ENCODE measurements at places on chromosomes 1 and 21.

DNA sequence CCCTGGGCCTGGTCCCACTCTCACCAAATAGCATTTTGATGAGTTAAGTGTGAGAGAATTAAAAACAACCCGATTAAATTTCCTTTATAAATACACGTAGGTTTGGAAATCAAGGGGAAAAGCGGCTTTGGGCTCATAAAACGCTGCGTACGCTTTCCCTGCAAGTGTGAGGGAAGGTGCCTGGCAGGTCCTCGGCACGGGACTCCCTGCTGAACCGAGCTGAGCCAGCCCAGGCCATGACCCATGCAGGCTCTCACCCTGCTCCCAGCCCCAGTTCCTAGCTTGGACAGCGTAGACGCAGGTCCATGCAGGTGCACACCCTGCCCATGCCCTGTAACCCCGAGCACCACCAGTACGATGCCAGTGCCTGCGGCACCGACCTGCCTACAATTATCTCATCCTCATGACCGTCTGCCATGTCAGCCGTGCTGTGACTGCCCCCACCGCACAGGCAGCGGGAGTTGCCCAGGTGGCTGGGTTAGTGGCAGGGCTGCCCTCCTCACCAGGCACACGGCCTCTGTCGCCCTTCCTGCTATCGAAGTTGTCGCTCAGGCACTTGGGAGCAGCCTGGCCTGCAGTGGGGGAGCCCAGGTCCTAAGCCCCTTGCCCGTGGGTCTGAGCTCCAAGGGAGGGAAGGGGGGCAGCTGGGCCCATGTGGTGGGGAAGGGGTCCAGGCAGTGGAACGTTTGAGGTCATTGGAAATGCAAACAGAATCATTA is 41.0 kb upstream of the ACTRT2 start:
- no peak for DNase-seq

- DNase-seq = no peak
Observed at GRCh38 chr1:210246447-210246846, 13.9 kb downstream of the SERTAD4 start.

DNA sequence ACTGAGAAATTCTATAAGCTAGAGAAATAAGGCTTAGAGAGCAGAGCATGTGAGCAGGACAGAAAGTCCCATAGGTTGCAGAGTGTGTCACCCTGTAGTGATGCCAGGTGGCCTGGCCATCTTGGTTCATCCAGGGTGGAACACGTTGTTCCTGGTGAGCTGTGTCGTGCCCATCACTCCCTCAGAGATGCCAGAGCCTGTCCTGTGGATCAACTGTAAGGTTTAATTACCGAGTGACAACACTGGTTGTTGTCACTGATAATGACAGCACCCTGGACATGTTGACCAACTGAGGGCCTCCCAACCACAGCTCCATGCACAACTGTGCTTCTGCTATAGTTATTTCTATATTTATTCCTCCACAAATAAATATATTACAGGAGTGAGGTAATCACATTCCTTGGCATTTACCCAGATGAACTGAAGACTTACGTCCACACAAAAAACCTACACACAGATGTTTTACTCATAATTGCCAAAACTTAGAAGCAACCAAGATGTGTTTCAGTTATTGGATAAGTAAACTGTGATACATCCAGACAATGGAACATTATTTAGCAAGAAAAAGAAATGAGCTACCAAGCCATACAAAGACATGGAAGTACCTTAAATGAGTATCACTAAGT is 6.2 kb downstream of the C1orf198 start:
- no peak for DNase-seq

GRCh38 chr1:37486680-37487618 is 12.6 kb downstream of the ZC3H12A start:
- DNase-seq = peak; percentile 78

GRCh38 chr21:31509194-31510017 is 150.1 kb upstream of the SOD1 start:
- peak; percentile 56 for DNase-seq

- no peak for DNase-seq
Observed at GRCh38 chr1:238675221-238675620, 711.1 kb upstream of the CHRM3 start.

- no peak for DNase-seq
Observed at GRCh38 chr1:19109545-19109944, 100.5 kb downstream of the UBR4 start.

DNA sequence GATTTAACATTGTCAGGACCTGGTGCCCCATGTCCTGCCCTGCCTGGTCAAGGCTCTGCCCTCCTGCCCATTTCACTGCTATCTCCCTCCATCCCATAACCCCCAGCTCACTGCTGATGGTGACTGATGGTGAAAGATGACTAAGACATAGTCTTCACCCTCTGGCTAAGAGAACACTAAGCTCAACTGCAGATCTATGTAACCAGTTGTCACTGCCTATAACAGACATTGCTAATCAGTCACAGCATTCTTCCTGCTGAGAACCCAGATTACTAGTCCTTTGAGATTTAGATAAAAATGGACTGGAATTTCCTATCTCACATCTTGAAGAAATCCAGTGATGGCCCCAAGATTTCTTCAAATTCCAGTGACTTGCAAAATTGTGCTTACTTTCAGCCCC is 8.0 kb upstream of the ZNF362 start:
- no peak for DNase-seq

GRCh38 chr1:174445817-174446216 is 1.9 kb upstream of the GPR52 start:
- DNase-seq = no peak

GRCh38 chr1:94036730-94037129 is 84.2 kb downstream of the ABCA4 start:
- no peak for DNase-seq

GRCh38 chr1:36947384-36947783 is 86.9 kb downstream of the GRIK3 start:
- no peak for DNase-seq

GRCh38 chr1:203556047-203556851 is 62.3 kb downstream of the OPTC start:
- no peak for DNase-seq

DNA sequence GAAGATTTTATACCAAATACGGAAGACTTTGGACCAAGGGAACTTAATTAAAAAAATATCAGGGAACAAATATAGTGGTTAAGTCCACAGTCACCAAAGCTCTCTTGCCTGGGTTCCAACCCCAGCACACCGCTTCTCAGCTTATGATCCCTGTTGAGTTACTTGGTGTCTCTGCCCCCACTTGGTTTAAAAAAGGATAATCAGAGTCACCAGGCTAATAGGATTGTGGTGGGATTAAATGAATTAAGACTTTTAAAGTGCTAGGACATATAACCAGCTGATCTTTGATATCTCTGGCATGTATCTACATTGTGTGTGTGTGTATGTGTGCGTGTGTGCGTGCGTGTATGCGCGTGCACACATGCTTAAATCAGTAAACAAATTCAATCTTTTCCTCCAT is 474.7 kb upstream of the DAB1 start:
- no peak for DNase-seq

DNA sequence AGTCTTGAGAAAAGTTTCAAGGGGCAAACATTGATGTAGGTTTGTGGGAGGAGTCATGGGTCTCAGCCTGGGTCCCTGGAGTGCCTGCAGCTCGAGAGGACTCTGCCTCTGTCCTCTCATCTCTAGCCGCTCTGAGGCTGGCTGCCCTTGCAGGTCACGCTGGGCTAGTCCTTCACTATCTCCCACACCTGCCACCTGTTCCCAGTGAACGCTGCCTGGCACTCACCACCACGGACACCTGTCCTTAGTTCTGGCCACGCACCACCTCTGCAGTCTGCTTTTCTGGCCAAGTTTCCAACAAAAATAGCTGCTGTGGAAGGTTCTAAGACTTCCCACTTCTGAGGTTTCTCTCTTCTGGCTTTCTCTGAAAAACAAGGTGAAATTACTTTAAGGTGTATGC is 52.5 kb downstream of the SH3BGR start:
- DNase-seq = no peak

- no peak for DNase-seq
Observed at GRCh38 chr1:197572169-197572568, 203.1 kb downstream of the DENND1B start.

DNA sequence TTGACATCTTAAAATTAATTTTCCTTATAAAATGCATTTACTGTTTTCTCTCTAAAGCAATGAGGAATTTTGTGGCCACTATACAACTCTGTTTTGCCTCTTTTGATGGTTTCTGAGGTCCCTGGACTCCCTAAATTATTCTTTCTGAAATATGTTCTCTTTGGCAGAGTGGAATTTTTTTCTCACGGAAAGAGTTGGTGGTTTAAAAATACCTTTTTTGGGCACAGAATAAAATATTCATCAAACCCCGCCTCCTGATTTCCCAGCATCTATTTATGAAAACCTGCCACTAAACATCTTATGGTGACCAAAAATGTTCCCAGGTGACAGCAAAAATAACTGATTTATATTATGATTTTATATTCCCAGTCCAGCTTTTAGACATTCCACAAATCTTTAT is 165.3 kb upstream of the SYT6 start:
- DNase-seq = no peak

- no peak for DNase-seq
Observed at GRCh38 chr1:150132372-150132771, 17.3 kb upstream of the PLEKHO1 start.

DNA sequence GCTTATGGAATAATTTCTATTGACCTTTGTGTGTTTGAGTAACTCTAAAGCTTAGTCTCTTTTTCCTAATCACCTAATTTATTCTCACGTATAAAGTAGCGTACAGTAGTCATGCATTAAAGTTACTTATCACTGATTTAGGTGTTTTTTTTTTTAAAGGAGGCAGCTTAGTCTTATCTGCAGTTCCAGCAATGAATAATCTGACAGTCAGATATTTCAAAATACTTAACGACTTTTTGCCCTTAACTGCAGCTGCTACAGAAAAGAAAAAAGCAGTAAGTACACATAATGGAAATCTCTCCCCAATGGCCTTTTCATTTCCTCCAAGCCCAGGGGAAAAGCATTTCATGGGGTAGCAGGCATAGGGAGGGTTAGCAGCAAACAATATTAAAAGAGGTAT is 54.6 kb downstream of the SLC35F3 start:
- DNase-seq = no peak

GRCh38 chr1:5970610-5971273 is 21.5 kb downstream of the NPHP4 start:
- no peak for DNase-seq

DNA sequence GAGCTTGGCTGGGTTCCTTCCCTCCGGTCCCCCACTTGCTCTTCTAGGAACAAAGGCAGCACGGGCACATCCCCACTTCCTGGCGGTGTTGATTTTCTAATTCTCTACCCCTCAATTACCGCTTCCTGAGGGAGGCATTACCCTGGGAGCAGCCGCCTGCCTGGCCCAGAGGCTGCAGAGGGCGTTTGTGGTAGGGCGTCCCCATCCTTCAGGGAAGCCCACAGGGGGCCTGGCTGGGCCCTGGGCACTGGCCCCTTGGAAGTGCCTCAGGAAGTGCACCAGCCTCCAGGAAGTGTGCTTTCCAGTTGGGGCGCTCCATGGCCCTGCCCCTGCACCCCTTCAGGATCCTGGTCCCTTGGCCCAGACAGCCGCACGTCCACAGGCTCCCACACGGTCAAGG is 42.1 kb upstream of the CASZ1 start:
- DNase-seq = no peak

- DNase-seq = no peak
Observed at GRCh38 chr1:16174261-16174868, 18.5 kb upstream of the EPHA2 start.

GRCh38 chr1:201418461-201418860 is 3.1 kb downstream of the TNNI1 start:
- no peak for DNase-seq

- no peak for DNase-seq
Observed at GRCh38 chr1:151713044-151713443, 3.6 kb downstream of the CELF3 start.

DNA sequence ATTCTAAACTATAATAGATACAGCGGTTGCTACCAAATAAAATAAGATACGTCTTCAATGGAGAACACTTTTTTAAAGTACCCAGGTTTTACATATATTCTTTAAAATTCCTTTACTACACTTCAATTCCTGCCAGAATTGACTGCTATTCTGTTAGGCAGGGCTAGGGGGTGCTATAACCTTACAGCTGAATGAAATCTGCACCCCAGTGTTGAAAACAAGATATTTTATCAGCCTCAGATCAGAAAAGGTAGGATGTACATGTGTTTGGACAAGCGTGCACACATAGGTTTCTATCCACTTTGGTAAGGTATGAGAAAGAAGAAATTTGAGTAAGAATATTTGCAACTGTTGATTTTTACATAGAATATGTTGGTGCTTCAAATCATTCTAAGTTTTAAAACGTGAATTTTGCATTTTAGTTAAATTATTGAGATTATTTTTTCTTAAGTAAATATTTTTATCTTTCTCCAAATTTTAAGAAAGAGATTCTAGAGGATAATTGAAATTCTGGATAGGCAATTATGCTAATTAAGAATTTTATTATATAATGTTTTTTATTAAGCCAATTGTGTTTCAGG is 490.8 kb upstream of the ADGRL4 start:
- DNase-seq = no peak

DNA sequence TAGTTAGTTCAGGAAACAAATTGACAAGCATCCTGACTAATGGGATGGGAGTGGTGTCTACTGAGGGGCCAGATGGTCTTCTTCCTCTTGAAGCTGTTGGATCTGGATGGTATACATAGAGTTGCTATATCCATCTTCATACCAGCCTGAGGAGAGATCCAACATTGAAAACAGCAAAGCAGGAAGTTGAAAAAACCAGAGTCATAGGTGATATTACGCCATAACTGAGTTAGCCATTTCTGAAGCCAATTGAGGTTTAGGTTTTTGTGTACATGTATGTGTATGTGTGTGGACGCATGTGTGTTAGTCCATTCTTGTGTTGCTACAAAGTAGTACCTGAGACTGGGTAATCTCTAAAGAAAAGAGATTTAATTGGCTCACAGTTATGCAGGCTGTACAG is 2.3 kb upstream of the TSPAN2 start:
- no peak for DNase-seq

DNA sequence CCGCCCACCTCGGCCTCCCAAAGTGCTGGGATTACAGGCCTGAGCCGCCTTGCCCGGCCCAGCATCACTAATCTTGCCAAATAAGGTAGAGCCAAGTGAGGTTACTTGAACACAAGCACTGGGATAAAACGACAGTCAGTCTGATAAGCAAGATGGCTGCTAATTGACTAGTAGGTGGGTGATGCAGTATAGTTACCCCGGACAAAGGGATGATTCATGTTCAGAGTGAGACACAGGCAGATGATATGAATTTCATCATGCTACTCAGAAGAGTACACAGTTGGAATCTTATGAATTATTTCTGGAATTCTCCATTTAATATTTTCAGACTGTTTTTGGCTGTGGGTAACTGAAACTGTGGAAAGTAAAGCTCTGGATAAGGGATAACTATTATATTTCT is 178.4 kb downstream of the USP25 start:
- no peak for DNase-seq

- DNase-seq = no peak
Observed at GRCh38 chr21:14308234-14308633, 74.7 kb downstream of the HSPA13 start.
